ENCODE measurements at places on chromosomes 3 and 15. TPM values are rescaled to one million over a fixed set of nuclear protein-coding genes. Genes with fewer than 3 reads are reported as not detected.
A peak's percentile ranks its signal among the peaks of the same experiment; 100 is the strongest.

STRA6 gene
- total RNA-seq: not detected

A4GNT gene
- total RNA-seq: not detected

RNF168 gene
- 16.0 TPM for total RNA-seq

ARGFX gene
- total RNA-seq: not detected

EOMES gene
- total RNA-seq: not detected

DNAH12 gene
- total RNA-seq: not detected

ALS2CL gene
- total RNA-seq: 49.0 TPM

- no peak overlapping the region for H3K4me3 ChIP-seq
- H3K27me3 ChIP-seq: no peaks in the 10 kb centered on the region
- H3K36me3 ChIP-seq: no peaks in the 10 kb centered on the region
- H3K4me1 ChIP-seq: no peaks in the 10 kb centered on the region
- DNase-seq: no peak
Measured at GRCh38 chr3:172020763-172021162, 18.6 kb upstream of the FNDC3B start.

- H3K36me3 ChIP-seq: no peaks in the 10 kb centered on the region
- no peak overlapping the region for H3K4me3 ChIP-seq
- H3K27me3 ChIP-seq: no peaks in the 10 kb centered on the region
- H3K27ac ChIP-seq: no peak overlapping the region
- DNase-seq: no peak
- H3K4me1 ChIP-seq: no peaks in the 10 kb centered on the region
Measured at GRCh38 chr3:36446276-36446675, 66.0 kb downstream of the STAC start.

DNA sequence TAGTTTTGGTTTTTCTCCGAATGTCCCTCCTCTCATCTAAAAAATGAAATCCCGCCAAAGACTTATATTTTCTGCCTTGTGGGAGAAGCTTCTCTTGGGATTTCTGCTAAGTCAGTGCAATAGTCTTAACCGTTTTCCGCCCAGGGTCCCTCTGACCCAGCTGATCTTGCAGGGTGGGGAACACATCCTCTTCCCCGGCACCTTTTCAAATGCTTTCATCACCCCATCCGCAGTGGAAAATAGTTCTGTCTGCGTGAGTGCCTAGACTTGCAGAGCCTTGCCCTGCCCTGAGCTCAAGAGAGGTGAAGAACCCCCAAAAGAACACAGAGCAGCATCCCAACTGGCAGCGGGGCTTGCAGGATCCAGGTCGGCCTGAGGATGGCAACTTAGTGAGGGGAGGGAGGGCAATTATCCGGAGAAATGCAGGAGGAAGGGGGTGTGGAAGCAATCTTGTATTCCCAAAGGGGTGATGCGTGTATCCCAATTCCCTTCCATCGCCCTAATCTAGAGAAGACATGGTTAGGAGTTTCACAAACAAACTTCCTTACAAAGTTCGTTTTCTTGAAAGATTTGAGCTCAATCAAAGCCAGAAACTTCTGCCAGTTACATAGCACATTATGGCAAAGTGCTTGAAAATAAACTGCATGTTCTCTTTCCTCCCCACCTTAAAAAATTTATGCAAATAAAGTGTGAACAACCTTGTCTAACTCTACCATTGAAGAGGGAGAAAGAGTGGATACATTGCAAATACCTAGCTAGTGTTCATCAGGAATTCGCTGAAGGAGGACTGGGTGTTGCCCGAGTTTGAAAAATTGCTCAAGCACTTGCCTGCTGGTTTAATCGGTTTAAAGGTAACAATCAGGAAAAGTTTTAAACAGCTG, 79.9 kb downstream of the NR2F2 start:
- DNase-seq: no peak
- H3K27me3 ChIP-seq: peaks cover 29% of the 10 kb centered on the region
- H3K4me3 ChIP-seq: peak overlapping the region; percentile 49
- H3K4me1 ChIP-seq: peaks cover 8% of the 10 kb centered on the region
- H3K36me3 ChIP-seq: no peaks in the 10 kb centered on the region

- no peak overlapping the region for H3K27ac ChIP-seq
- no peak for DNase-seq
- H3K4me1 ChIP-seq: peaks cover 2% of the 10 kb centered on the region
- H3K4me3 ChIP-seq: no peak overlapping the region
- H3K36me3 ChIP-seq: no peaks in the 10 kb centered on the region
Measured at GRCh38 chr15:35289024-35289617, 204.0 kb upstream of the NANOGP8 start.

DNA sequence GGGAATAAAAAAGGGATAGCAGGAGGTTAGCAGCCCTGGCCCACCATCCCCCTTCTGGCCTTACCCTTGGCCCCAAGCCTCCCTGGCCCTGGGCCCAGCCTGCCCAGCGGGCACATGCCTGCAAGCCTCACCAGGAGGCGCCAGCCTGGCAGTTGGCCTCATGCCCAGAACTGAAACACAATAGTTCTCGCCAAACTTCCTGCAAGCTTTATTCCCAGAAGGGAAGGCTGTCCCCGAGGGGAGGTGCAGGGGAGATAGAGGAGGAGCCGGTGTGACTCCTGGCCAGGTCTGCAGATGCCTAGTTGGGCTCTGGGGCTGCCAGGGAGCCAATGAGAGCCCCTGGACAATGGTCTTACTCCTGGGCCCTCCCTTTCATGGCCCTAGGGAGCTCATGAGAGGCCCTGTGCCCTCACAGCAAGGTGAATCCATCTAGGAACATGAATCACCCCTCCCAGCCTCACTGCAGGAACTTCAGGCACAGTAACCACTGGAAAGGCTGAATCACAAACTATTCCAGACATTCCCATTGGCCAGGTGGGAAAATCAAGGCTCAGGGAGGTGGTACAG, 4.0 kb downstream of the CCDC33 start:
- DNase-seq: peak; percentile 47
- peak overlapping the region; percentile 51 for H3K27ac ChIP-seq
- no peaks in the 10 kb centered on the region for H3K27me3 ChIP-seq
- H3K4me1 ChIP-seq: peaks cover 20% of the 10 kb centered on the region

Measured in ascending aorta (tissue), 2 donors.